ENCODE measurements at places on chromosomes 4 and X.

DNA sequence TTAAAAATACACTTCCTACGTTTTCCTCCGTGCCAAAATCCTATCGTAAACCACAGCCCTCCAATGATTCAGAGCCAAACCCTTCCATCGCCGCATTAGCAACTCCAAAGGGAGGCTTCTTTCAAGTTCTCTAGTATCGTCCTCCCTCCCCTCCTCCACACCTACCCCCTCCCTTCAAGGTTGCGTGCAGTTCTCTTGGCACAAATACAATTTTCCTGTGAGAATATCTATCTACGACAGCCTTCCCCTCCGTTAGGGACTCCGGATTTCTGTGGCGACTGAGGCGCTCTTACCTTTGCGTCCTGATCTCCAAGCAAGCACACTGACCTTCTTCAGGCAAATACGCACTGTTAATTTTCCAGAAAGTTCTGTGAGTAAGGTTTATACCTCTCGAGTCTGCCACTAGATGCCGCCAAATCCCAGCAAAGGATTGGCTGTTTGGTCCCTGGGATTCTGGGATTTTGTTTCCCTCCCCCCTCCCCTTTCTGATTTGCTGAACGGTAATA is 1.2 kb upstream of the MORF4L2 start:
- DNase-seq, result peak; percentile 46

DNA sequence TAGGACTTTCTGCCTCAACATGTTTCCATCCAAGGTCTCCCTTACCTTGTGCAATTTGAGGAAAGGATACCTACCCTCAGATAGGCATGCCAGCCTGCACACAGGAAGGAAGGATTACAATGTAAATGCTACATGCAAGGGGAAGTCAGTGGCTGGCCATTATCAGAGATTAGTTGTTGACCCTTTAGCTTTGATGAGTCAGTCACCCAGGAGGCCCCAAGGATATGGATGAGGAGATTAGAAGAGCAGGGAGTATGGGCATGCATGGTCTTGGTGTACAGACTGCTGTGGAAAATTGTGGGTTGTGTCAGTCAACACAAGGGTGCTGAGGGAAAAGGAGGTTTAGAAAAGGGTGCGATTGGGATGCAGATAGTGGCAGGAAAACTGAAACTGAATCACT is 92.0 kb downstream of the GUCY2F start:
- no peak for DNase-seq

GRCh38 chr4:21512353-21512752 is 436.2 kb downstream of the KCNIP4 start:
- peak; percentile 55 for DNase-seq

- no peak for DNase-seq
These were observed 271.4 kb downstream of the KCNIP4 start for GRCh38 chr4:21677173-21677572.

GRCh38 chrX:154761977-154762536 is 607 bp upstream of the DKC1 start:
- DNase-seq, result no peak

DNA sequence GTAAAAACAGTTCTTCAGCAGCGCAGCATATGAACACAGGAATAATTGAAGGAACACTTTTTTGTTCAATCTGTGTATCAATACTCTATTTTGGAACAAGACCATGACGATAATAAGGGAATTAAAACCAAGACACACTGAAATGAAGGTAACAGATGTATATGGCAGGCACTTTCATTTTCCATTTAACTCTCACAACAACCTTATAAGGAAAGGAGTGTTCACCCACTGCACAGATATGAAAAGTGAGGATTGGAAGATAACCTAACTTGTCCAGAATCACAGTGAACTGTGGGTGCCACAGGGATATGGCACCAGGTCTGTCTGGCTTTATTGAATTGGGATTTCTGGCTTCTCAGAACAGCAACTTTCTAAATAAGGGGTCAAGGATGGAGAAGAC is 153.3 kb downstream of the MID1IP1 start:
- DNase-seq, result no peak

- peak; percentile 78 for DNase-seq
These were observed 9.6 kb downstream of the HAUS7 start for GRCh38 chrX:153460826-153461225.

DNA sequence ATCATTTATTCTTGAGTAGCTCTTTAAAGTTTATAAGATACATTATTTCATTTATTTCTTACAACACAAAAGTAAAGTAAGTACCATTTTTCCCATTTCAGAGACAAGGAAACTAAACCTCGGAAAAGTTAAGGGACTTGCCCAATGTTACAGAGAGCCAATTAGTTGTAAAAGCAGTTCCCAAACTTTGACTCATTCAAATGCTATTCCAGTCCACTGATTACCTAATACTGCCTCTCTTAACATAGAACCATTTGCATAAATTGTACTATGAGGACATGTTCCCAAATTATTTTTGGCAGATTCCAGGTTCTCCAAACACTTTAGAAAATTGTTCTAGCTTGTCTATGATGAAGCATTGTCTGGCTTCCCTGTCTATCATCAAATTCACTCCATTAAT is 45.6 kb upstream of the GRIA3 start:
- no peak for DNase-seq

- DNase-seq, result no peak
These were observed 11.2 kb upstream of the DACH2 start for GRCh38 chrX:86137071-86137470.

- DNase-seq, result no peak
These were observed 18.2 kb upstream of the ANTXR2 start for GRCh38 chr4:80091184-80091583.

GRCh38 chrX:38651625-38652601 is 90.6 kb downstream of the TSPAN7 start:
- DNase-seq, result no peak

DNA sequence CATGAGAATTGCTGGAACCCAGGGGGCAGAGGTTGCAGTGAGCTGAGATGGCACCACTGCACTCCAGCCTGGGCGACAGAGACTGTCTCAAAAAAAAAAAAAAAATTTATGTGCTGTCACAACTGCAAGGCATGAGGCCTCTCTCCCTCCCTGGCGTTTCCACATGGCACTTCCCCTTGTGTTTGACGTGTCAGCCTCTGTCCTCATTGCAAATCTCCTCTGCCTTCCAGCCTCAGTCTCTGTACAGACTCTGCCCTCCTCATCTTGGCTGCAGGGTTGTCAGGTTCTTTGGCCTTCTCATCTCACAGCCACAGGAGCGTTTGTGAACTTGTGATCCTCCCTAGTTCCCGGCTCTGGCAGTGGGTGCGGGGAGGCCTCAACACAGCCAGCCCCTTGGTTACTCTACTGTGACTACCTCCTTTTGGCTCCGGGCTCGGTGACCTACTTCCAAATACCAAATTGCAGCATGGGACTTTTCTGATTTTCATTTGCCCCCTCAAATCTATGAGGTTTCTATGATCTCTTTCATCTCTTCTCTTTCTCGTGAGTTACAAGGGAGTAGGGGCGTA is 250.0 kb downstream of the CBR4 start:
- no peak for DNase-seq

- no peak for DNase-seq
These were observed 8.6 kb downstream of the SHOX start for GRCh38 chrX:639151-639550.

DNA sequence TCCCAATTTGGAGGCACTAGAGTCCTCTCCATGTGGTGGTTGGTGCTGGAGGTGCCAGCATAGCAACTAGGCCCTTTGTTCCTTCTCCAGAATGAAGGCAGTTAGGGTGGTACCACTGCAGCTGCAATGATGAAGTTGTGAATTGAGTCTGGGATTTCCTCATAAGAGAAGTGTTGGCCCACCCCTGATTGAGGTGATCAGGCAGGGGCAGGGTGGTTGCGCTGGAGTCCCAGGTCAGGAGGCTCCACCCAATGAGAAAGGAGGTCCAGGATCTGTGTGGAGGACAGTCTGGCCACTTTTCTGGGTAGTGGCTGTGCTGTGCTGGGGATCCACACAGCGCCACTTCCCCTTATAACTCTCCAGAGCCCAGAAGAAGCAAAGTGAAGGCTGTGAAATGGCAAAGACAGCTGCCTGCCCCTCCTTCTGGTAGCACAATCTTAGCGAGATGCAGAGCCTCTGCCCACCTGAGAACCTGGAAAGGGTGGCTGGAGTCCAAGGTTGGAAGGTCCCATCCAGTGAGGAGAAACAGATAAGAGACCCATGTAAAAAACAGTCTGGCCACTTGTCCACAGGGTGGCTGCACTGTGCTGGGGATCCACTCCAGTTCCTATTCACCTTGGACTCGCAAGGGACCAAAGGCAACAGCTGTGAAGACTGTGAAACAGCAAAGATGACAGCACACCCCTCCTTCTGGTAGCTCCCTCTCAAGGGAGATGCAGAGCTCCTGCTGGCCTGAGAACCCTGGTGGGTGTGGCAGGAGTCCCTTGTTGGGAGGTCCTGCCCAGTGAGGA is 124.6 kb downstream of the RRAGB start:
- no peak for DNase-seq

- DNase-seq, result no peak
These were observed 6.5 kb downstream of the SMIM9 start for GRCh38 chrX:154828016-154828408.

GRCh38 chr4:144861471-144861870 is 215.5 kb downstream of the HHIP start:
- DNase-seq, result no peak

DNA sequence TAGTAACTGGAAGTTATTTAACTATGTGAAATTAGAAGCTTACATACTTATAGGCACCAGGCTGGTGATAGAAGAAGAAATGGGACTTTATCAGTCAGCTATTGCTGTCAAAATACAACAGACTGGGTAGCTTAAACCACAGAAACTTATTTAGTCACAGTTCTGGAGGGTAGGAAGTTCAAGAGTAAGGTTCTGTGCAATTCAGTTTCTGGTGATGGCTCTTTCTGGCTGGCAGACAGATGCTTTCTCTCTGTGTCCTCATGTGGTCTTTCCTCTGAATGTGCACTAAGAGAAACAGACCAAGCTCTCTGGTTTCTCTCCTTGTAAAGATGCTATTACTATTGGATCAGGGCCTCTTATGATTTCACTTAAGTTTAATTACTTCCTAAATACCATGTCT is 92.1 kb upstream of the ANKRD50 start:
- no peak for DNase-seq

GRCh38 chrX:24493740-24494581 is 28.9 kb downstream of the PDK3 start:
- no peak for DNase-seq

- no peak for DNase-seq
These were observed 83.6 kb downstream of the CHM start for GRCh38 chrX:85963736-85964135.

DNA sequence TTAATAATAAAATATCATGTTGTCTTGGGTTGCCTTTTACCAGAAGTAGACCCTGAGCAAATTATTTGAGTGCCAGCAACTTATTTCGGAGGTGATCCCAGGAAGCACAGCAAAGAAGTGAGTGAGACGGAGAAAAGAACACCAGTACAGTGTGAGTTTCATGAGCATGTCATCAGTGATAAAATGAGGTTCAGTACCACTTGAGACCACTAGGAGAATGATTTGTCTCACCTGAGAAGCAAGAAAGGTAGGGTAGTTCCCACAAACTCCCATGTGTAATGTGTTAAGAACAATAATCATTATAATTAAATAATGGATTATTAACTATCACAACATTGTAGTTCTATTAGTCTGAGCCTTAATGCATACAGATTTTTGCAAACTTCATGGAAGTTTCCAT is 112.8 kb upstream of the DMD start:
- no peak for DNase-seq

Measured in D341Med (cell line).